ENCODE measurements at places on chromosomes 2 and 18.

GRCh38 chr2:60529785-60530627 is 23.4 kb downstream of the BCL11A start:
- no peak for DNase-seq

GRCh38 chr2:162821718-162822117 is 16.8 kb downstream of the KCNH7 start:
- DNase-seq: no peak

- no peak for DNase-seq
These were observed 44.3 kb upstream of the REL start for GRCh38 chr2:60837123-60837522.

DNA sequence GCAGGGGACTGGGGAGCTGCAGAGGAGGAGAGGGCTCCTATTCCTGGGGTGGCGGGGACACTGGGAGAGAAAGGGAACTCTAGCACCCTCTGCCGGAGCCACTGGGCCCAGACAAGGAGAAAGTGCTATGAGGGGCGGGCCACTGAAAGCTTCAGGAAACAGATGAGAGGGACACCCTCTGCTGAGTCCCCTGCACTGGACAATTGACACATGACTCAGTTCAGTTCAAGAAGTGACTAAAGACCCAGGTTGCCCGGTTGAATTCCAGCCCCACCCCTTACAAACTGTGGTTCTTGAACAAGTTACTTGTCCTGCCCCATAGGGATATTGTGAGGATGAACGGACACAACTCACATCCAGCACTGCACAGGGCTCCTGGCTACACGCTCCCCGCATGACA is 5.0 kb downstream of the RUFY4 start:
- peak; percentile 8 for DNase-seq

- peak; percentile 98 for DNase-seq
These were observed at the start of gene MEIS1 for GRCh38 chr2:66434679-66435548. Gene MEIS1, plus strand, starts transcription at chr2:66435125. Its CDS starts 732 bp downstream, at chr2:66435857.

DNA sequence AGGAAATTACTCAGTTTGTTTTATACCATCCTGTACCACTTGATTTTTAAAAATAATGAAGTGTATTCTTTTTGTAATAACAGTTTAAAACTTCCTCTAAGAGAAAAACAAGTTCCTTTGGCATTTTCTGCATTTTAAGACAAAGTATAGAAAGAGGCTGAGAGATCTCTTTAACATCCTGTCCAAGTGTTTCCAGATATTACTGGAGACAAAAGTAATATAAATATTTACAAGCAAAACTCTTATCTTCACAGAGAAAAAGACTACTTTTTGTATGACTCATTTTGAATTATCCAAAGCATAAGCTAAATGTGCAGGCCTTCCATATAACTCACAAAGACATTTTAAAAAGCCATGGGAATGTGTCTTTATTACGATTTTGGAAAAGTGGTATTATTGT is 221.1 kb downstream of the RDH14 start:
- peak; percentile 11 for DNase-seq
